ENCODE measurements at places on chromosomes 1 and 21.

GRCh38 chr1:1550087-1550486, 9.7 kb upstream of the TMEM240 start:
- DNase-seq, result no peak

DNA sequence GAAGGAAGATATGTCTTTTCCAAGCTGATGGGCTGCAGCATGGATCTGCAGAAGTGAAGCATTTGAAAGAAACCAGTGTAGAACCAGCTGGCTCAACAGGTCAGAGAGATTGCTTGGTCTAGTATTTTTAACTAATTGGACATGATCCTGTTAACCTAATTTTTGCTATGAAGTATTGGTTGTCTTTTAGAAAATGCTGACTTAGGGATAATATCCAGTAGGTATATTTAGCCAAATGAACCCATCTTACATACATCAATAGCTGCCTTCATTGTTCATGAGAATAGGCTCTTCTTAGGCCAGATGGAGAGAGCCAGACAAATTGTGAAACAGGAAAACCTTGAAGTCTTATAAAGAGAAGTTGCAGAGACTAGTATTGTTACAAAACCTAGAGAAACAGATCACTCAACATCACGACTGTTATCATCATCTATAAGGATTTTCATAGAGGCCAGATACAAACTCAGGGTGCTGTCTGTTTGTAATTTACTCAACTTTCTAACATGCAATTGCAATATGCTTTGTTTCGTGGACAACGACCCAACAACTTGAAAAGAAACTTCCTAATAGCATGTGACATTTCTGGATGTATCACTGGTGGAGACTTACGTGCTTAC, 148.2 kb downstream of the DISC1 start:
- DNase-seq, result no peak

DNA sequence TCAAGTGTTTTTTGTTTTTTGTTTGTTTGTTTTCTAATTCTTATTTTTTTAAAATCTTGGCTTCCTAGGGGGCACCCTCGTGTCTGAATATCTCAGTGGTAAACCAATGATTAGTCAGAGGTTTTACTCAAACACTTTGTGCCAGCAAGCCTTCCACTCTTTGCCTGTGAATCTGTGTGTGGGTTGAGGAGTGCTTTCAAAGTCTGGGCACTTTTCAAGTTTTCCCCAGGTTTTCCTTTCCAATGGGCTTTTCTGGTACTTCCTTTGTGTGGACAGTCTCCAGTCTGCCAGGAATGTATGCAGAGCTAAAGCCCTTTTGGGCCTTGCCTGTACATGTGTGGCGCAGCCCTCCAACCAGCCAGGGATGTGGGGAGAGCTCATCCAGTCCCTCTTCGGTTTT, 9.7 kb upstream of the PPIE start:
- DNase-seq, result no peak

DNA sequence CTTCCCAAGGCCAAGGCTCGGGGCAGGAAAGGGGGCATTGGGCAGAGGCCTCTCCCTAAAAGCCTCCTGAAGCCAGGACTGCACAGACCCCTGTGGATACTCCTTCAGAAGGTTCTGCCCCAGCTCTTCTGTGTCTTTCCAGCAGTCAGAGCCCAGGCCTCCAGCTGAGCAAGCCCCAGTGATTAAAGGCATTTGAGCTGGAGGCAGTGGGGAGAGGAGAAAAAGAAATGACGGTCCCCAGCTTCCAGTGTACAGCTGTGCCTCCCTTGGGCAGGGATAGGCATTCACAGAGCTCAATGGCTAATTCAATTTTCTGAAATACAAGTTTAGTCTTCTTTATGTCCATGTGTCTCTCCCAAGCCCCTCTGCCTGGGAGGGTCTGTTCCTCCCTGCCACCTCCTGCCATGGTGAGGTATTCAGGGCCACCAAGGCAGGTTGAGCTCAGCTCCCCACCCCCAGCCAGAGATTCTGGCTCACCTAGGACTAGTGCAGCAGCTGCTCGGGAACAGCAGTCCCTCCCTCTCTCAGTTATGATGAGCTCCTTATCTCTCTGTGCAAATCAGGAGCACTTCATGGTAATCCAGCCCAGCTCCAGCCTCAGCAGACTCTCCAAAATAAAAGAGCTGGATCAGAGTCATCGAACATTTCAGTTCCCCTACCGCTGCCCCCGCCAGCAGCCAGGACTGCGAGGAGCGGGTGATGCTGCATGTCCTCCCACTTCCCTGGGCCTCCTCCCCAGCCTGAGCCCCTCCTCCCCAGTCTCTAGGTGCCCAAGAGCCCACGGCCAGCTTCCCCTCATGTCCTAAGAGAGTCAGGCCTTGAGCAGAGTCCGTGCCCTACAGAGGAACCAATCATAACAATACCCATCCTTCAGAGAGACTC, 208.4 kb upstream of the ZC3H12A start:
- DNase-seq, result no peak

GRCh38 chr1:79198832-79199231, 192.3 kb upstream of the ADGRL4 start:
- no peak for DNase-seq

GRCh38 chr1:57966751-57967406, 543.0 kb upstream of the DAB1 start:
- DNase-seq, result no peak

DNA sequence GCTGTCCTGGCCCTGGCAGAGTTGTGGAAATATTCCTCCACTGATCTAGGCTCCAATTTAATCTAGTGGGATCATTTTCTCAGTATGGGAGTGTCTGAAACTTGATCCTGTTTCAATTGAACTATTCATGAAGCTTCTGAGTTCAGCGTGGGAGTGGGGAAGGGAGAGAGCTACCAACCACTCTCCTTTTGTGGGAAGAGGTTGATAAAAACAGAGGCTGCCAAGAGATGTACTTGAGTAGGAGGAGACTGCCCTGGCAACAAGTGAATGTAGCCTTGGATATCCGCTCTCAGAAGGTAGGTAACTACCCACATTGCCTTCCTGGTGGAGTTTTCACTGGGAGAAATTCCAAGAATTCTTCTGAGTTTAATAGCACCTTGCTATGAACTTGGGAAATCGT, at the start of gene CTXND2:
CTXND2 (plus strand) TSS at position 119 of the 400 bp plus-strand sequence. CDS start 25,179 bp downstream, outside the sequence.
- no peak for DNase-seq

- no peak for DNase-seq
These were observed 32.2 kb upstream of the ZNF326 start for GRCh38 chr1:89962742-89963075.

GRCh38 chr1:206729507-206729906, 41.1 kb upstream of the IL19 start:
- no peak for DNase-seq

DNA sequence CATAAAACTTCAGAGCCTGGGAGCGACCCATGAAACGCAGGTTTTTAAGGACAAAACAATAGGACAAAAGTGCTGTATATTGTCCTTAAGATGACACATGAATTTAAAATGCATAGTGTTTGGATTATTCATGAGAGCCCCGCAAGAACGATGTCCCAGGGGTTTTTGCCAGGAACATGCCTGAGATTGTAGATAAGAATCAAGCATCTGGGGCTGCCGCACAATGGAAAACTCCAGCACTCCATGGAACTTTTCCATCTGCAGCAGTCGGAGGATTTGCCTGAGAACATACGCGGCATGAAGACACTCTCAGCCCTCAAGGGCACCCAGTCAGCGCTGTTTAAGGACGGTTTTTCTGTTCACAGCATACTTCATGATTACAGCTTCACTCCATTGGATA, 5.3 kb upstream of the ERG start:
- DNase-seq, result no peak

GRCh38 chr1:230507666-230508402, 81.7 kb upstream of the PGBD5 start:
- DNase-seq, result no peak

GRCh38 chr1:24721533-24721932, 23.7 kb upstream of the CLIC4 start:
- no peak for DNase-seq

- no peak for DNase-seq
These were observed 61.1 kb downstream of the FMN2 start for GRCh38 chr1:240152611-240153297.

- no peak for DNase-seq
These were observed 200.0 kb downstream of the SLC45A1 start for GRCh38 chr1:8517661-8518489.

DNA sequence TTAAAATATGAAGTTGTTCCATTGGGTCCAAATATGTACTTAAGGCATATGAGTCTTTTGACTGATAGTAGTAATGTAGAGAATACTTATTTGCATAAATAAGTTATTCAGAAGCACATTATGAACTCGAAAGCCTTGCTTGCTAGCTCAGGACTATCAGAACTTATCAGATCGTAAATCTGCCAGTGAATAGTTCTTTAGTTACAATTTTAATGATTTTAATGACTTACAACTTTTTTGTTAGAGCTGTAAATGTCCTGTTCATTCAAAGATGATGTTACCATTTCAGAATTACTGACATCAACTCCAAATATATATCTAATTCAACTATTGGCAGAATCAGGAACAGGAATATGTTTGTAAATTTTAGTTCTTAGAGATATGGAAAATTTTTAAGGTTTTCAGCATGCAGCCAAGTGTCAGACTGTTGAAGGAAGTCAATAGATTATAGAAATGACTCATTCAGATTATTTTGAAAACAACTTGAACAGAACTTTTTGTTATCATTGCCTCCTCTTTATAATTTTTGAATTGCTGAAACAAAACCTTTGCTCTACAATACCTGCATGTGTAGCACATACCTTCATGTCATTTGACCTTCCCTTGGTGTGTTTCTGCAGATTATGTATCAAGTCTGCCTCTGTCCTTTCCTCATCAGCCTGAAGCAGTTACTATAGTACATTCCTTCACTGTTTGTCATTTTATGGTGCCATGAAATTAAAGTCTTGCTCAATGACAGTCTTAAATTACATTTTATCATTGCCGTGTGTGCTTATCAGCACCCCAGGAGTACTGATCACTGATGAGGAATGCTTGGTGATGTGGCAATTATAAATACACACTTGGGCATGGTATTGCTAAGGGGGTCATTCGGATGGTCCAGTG, 44.9 kb downstream of the LRRC8D start:
- no peak for DNase-seq

Measured in stimulated activated CD4-positive, alpha-beta T cell treated with anti-CD3 and anti-CD28 coated beads, Interleukin-4, amount 100 ng/mL, for 4 hours (primary cell).